A172 (cell line): ENCODE measurements at places on chromosomes 3 and 15.

- DNase-seq = peak; percentile 97
Observed at GRCh38 chr3:196650740-196651311, 11.3 kb downstream of the NRROS start.

DNA sequence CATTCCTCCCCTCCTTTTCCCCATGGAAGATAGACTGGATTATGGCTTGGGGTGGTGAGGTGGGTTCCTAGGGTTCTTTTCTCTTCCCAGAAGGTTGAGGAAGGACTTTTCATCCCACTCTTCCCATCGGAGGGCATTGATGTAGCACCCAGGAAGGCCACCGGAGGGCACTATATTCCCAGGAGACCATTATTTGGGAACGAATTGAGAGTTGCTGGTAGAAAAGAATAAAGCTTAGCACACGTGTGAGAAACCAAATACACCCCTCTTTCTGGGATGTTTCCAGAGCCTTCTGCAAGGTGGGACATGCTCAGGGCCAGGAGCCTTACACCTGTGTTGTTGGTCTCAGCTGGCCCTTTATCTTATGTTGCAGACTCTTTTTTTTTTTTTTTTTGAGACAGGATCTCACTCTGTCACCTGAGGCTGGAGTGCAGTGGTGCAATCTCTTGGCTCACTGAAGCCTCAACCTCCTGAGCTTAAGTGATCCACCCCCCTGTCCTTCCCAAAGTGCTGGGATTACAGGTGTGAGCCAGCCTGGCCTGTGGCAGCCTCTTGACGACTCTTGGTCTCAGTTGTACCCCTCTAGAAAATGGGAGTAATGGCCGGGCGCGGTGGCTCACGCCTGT, 6.3 kb upstream of the CDC25A start:
- peak; percentile 59 for DNase-seq

- no peak for DNase-seq
Observed at GRCh38 chr3:101150504-101150903, 157.3 kb upstream of the ABI3BP start.

DNA sequence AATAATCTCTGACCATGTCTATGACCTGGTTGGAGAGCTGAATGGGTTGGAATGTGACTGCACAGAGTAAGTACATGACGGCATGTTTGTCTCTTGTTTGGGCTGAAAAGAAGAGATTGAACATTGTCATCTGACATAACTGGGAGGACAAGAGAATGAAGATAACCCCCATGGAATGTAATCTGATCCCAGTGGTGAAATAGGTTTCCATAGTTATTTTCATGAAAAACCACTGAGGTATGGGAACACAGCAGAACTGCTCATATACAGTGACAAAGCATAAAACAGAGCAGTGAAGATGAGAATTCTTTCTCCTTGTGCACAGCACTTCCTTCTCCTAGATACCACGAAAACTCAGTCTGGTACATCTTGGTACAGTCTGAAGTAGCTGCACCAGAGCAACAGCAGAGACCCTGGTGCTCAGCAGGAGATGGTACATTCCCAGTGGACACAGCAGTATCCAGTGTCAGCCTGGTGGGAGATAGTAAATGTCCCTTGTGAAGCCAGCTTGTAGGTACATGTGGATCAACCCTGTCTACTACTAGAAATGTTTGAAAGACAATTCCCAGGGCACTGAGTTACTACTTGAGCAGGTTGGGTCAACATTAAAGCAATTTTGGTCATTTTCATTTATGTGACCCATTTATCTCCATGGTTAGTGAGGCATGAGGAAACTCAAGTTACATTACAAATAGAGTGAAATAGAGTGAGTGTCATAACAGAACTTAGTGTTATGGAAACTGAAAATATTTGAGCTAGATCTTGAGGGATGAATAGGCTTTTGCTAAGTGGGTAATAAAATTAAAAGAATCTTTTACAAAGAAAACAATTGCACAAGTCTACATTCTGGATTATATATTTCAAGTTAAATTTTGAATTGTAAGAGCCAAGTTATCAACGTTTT, 178.3 kb downstream of the SUCNR1 start:
- DNase-seq = no peak
